ENCODE measurements at places on chromosomes 2 and 18.

DNA sequence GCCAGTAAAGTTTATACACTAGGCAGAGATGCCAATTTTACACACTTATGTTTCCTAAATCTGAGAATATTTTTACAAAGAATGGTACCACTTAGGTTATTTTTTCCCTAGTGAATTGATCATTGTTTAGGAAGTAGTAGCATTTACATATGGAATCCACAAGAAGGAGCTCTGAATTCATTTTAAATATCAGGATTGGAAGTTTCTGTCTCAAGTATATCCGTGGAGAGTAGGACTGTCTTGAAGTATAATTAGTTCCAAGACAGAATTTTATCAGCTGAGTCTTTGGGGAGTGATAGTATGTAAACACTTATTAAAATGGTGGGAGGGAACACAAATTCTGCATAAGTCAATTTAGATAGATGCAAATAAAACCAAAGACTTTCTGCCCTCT, 82.3 kb upstream of the FAM98A start:
- DNase-seq = no peak

GRCh38 chr2:231877533-231878456, 48.4 kb downstream of the NPPC start:
- no peak for DNase-seq

GRCh38 chr2:182530636-182531035, 103.8 kb upstream of the PDE1A start:
- no peak for DNase-seq

DNA sequence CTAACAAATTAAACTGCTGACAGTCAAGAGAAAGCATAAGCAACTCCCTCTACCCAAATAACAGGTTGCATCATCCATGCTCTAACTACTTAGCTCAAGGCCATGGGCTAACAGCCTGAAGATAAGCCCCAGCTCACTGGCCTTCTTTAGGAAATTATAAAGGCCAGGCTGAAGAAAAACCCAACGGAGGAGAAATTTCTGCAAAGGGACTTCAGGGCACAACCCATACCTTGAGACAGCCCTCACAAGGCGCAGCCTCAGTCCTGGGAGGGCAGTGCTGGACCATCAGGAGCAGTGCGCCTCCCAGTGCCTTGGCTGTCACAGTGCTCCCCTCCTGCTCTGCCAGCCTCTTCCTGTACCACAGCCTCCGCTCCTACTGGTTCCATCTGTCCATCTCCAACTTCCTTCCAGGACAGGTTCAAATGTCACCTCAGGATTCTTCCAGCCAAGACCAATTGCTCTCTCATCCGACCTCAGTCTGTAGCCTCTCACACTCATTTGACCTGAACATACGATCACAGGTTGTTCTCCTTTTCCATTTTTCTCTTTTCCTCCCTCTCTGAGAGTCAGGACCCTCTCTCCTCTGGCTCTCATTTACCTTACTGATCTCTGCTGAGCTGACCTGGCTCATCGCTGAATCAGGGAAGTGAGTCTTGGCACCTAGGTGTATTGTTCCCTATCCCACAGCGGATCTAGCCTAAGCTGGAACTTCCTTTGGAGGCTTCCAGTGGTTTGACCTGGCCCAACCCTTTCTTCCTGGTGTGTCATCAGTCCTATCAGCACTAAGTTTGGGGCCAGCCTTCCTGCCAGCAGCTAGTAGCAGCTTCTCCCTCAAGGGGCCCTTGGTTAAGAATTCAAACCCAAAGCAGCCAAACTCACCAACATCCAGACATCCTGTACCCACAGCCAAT, 1.9 kb downstream of the MCFD2 start:
- no peak for DNase-seq

- DNase-seq = peak; percentile 7
Observed at GRCh38 chr2:71100195-71100964, 29.6 kb downstream of the MCEE start.

GRCh38 chr2:7492719-7493118, 575.5 kb downstream of the RNF144A start:
- no peak for DNase-seq

DNA sequence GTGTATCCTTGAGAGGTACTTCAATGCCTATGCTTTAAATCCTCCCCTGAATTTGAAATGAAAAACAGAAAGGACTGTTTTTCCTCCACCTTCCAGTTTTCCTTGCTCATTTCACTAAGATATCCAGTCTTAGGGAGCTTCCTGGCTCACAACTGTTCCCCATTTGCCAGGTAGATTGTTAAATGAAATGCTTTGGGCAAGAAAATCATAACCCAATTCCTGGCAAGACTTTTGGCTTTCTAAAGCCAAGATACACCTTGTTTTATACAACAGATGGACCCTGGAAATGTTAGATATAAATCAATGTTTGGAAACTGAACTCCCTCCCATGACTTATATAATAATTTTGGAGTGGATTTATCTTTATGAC, 3.6 kb upstream of the CHMP3 start:
- no peak for DNase-seq

GRCh38 chr18:13676471-13676870, 49.9 kb downstream of the FAM210A start:
- no peak for DNase-seq

- no peak for DNase-seq
Observed at GRCh38 chr2:71798266-71799012, 345.1 kb downstream of the DYSF start.

DNA sequence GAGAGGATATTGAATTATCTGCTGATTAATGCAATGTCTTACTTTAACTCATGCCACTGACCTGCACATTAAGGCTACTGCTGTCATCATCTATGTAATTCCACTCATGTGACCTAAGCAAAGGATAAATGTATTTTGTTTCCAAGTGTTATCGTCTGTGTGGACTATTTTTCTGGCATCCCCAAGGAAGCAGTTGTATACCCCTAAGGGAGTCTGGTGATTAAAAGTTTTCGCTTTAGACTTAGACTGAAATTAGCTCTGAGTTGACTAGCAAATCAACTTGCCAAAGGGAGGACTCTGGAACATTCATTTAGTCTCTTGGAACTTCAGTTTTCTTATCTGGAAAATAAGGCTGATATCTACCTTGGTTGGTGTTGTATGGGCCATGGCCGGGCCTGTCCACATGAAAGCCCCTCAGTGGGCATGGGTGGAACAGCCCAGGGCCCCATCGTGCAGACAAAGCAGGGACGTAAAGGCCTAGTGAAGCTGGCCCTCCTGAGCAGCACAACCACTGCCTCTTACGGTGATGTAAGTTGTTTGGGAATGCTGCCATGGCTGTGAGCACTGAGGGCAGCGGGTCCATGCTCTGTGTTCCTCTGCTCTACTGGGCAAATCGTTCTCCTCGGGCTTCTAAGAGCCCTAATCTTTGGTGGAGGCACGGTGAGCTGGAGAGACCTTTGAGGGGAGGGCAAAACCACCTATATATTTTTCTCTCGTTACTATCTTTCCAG, 144.4 kb upstream of the RNF152 start:
- DNase-seq = no peak

GRCh38 chr2:183522489-183523266, 398.4 kb downstream of the NUP35 start:
- no peak for DNase-seq

GRCh38 chr2:42249284-42249683, 80.1 kb downstream of the EML4 start:
- DNase-seq = no peak

DNA sequence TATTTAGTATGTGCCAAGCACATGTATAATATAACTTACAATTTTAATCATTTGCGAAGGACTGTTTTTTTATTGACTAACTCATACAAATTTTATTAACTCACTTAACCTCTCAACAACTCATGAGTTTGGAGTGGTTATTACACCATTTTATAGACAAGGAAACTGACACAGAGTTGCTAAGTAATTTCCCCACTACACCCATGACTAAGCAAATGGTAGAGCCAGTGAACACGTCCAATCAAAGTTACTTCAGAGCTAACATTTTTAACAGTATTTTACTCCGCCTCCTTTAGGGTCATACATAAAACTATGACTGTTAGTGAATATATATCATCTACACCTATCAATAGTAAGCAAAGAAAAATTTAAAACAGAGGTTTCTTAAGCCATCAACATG, 556.7 kb upstream of the FSIP2 start:
- no peak for DNase-seq

GRCh38 chr18:70663141-70663540, 374.3 kb downstream of the SOCS6 start:
- no peak for DNase-seq

GRCh38 chr2:56382466-56382865, 198.7 kb downstream of the CCDC85A start:
- DNase-seq = no peak

GRCh38 chr2:210198326-210198725, 26.9 kb downstream of the ACADL start:
- no peak for DNase-seq

- DNase-seq = no peak
Observed at GRCh38 chr2:126303113-126303512, 352.8 kb upstream of the GYPC start.
